ENCODE measurements at places on chromosomes 7 and 10.

DNA sequence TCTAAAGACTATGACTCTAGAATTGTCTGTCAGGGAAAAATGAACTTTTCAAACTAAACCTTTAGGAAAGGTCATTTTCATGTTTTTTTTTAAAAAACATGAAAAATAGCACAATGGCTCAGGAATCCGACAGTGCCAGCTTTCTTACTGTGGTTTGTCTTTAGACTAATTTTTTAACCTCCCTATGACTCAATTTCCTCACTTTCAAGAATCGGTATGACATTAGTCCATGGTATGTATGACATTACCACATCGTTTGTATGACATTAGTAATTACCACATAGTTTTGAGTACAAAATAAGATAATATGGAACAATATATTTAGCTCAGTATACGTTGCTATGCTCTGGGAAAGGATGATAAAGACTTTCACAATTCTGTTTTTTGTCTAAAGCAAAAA is 383.2 kb downstream of the PTPRN2 start:
- DNase-seq = no peak

- DNase-seq = no peak
These were observed 54.8 kb upstream of the CALD1 start for GRCh38 chr7:134724606-134725005.

DNA sequence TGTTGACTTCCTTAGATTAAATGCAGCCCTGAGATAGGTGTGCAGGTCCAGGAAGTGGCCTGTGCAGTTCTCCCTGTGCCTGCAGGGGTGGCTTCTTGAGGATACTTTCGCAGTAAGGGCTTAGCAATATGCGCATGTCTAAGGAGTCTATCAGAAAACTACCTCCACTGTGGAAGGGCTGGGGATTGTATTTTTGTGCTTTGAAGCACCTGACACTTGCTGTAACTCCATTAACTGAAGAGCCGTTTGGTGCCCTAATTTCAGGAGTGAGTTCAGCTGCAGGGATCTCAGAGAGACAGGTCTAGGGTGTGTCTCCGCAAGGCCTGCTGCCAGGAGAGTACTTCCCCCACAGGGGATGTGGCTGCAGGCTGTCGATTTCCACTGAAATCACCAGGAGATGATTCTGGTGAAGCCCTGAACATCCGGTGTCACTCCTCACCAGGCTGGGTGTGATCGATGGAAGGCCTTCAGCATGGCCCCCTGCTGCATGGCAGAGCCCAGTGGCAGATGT is 35.5 kb downstream of the IKZF1 start:
- DNase-seq = no peak

GRCh38 chr7:69696054-69696591 is 97.8 kb downstream of the AUTS2 start:
- DNase-seq = no peak

GRCh38 chr7:139294951-139295575 is 46.1 kb upstream of the FMC1 start:
- DNase-seq = no peak
